ENCODE measurements at places on chromosomes 12 and 14.

GRCh38 chr12:19440019-19440858 is 947 bp downstream of the AEBP2 start:
- DNase-seq: peak; percentile 38

DNA sequence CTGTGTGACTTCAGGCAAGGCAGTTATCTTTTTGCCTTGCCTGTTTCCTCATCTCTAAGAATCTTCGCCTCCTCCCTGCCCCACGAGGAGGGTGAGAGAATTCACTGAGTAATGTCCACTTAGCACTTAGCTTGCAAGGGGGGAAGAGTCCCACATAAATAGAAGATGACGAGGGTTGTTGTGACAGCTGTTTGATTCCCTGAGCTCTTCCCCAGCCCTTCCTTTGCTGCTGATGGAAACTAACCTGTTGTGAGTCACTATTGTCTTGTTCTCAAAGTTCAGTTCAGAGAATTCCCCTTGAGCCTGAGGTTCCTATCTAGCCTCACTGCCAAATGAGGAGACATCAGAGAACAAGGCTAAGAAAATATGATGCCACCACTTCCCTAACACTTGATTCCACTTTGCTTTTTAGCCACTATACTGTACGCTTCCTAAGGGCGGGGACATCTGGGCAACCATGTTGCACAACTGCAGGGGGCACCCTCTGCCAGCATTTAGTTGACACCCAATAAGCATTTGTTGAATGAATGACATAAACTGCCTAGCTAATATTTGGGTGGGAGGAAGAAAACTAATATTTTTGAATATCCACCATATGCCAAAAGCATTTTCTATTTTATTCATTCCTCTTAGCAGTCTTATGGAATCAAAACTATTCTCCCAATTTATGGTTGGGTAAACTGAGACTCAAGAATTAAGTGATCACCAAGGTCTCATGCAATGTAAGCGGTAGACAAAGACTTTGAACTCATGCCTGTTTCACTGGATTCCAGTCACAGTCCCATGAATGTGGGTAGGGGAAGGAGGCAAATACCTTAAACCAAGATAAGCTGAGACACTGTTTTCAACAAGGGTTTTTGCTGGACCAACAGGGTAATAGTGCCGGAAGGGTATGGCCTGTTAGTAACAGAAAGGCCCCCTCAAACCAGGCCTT is 77.6 kb downstream of the ZFP36L1 start:
- peak; percentile 77 for DNase-seq

GRCh38 chr14:77062261-77062660 is 33.8 kb upstream of the IRF2BPL start:
- no peak for DNase-seq

DNA sequence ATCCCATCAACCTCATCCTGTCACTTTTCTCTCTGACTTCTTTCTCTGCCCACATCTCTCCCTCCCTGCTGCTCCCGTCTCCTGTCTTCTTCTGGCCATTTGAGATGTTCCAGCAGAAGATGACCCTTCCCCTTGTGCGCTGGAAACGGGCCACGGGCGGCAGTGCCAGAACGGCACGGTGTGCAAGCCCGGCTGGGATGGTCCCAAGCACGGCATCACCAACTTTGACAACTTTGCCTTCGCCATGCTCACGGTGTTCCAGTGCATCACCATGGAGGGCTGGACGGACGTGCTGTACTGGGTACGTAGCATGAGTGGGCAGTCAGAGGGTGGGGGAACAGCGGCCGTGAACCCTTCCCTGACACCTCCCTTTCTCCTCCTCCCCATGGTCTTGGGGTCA is 301.7 kb upstream of the FKBP4 start:
- DNase-seq: no peak

DNA sequence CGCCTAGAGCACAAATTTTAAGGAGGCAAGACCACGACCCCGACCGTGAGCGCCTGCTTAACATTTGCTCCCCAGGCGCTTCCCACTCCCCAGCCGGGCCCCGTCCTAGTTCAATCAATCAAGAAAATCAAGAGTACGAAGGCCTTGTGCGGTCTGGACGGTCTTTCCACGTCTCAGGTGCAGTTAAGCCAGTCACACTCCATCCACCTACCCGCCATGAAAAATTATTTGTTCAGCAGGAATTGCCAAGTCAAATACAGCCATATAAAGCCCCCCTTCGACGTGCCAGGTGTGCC is 603 bp upstream of the LRR1 start:
- DNase-seq: no peak

- peak; percentile 54 for DNase-seq
Measured at GRCh38 chr14:70317969-70318634, 41.4 kb downstream of the COX16 start.

DNA sequence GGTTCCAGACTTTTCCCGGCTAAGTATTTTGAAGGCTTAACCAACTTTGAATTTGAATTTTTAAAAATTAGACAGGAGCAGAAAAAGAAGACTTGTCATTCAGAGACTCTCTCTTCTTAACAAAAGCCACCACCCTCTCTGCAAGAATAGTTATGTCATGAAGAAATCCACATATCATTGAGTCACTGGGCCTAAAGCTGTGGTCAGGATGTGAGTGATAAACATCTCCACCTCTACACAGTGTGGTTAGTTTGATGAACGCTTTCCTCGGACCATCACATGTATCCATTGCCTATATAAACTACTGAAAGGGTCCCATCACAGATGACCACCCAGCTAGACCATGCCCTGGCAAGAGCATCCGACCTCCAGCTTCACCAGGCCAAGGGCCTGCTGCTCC is 226.1 kb downstream of the KSR2 start:
- DNase-seq: no peak

DNA sequence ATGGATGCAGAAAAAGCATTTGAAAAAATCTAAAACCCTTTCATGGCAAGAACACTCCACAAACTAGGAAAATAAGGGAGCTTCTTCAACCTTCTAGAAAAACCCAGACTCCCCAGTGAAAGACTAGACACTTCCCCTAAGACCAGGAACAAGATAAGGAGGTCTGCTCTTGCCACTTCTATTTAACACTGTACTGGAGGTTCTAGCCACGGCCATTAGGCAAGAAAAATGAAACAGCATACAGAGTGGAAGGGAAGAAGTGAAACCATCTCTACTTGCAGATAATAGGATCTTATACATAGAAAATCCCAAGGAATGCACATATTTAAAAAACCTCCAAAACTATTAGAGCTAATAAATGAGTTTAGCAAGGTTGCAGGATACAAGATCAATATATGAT is 42.3 kb downstream of the CHGA start:
- DNase-seq: no peak

- DNase-seq: peak; percentile 88
Measured at GRCh38 chr14:50085570-50086320, 30.6 kb downstream of the VCPKMT start.

GRCh38 chr12:33222357-33222756 is 217.3 kb downstream of the SYT10 start:
- DNase-seq: no peak

- no peak for DNase-seq
Measured at GRCh38 chr12:48180424-48180823, 3.0 kb upstream of the CCDC184 start.

GRCh38 chr12:106297681-106298080 is 4.9 kb upstream of the TCP11L2 start:
- DNase-seq: no peak

GRCh38 chr14:24416254-24416931 is 13.1 kb downstream of the CBLN3 start:
- DNase-seq: no peak

- no peak for DNase-seq
Measured at GRCh38 chr14:92480856-92481255, 32.7 kb upstream of the RIN3 start.

- DNase-seq: peak; percentile 51
Measured at GRCh38 chr12:101414533-101415119, 7.1 kb upstream of the ARL1 start.

GRCh38 chr14:97798176-97798575 is 1001.0 kb downstream of the VRK1 start:
- no peak for DNase-seq

GRCh38 chr12:57772429-57773322 is at the start of gene EEF1AKMT3:
Gene EEF1AKMT3, plus strand, starts transcription at chr12:57772614. Its CDS starts 111 bp downstream, at chr12:57772725.
- DNase-seq: no peak

DNA sequence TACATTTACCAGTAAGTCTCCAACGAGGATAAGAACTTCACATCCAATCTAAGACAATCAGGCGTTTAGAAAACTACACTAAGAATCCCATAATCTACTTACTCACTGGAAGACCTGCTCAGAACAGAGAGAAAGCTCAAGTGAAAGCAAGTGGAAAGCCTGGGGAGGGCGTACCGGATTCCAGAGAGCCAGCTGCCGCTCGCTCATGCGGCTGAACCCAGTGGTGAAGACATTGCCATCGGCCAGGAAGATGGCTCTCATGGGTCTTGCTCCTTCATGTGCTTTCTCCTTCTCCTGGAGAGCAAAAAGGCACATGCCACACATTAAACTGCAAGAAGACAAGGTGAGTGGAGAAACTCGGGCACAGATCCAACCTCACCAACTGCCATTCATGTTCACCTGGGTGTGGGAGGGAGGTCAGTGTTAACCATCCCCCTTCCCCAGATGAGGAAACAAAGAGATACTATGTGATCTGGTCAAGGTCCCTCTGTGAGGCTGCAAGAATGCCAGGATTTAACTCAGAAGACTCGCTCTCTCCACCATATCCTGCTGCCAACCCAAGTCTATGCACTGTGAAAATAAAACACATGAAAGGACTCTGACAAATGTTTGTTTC is 23.5 kb upstream of the SELPLG start:
- no peak for DNase-seq

DNA sequence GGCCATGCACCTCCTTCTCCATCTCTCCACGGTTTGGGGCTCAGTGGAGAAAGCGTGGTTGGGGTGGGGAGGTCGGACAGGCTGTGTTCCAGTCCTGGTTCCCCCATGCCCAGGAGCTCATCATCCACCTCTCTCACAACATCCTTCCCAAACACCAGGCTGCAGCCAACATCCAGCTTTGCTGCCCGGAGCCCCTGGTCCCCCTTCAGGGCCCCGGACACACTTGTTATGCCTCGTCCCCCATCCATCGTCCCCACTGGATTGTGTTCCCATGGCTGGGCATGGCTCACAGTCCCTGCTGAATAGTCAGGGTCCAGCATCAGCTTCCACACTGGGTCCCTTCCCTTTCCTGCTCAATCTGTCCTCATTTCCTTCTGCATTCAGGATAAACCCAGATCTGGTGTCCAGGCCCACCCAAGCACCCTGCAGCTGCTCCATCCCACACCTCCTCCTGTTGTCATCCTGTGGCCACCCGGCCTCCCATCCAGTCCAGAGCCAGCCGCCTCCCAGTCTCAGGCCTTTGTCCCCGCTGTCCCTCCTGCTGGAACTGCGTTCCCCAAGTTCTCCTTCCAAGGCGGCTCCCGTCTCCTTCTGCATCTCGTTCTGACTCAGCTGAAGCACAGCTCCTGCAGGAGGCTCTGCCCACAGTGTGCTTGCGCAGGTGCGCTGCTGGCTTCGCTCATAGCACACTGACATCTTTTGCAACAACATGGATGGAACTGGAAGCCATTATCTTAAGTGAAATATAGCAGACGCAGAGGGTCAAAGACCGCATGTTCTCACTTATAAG is 211.4 kb upstream of the RTL1 start:
- no peak for DNase-seq

DNA sequence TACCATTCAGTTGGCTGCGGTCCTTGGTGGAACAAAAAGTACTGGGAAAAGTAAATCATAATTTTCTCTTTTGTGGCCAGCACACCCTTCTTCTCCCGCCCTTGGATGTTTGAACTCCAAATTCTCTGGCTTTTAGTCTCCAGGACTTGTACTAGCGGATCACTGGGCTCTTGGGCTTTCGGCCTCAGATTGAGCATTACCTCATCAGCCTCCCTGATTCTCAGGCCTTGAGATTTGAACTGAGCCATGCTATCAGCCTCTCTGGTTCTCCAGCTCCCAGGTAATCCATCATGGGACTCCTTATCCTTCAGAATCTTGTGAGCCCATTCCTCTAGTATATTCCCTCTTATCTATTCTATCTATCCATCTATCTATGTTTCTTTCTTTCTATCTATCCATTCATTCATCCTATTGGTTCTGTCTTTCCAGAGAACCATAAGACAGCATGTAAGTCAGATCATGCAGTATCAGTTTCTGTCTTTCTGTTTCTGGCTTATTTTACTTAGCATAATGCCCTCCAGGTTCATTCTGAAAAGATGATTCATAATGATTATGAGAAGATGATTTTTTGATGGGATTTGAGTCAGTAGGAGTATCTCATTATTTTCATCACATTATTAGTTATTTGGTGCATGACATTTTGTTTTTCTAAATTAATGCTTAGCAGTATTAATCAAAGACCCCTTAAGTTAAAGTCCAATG is 814.9 kb downstream of the LRFN5 start:
- no peak for DNase-seq

DNA sequence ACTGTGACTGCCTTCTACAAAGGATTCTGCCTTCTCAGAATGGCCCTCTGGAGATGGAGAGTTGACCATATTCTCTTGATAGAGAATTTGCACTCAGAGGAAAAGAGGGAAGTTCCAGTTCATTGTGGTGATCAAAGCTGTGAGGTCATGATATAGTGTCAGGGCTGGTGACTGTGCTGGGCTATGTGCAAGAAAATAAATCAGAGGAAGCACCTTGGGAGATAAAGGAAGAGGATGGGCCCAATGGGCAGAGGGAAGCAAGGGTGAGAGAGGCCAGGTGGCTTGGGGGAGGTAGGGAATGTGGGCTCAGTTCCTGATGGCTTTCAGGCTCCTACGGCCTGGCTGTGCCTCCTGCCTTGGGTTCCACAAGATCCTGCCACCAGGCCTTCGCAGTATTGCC is 145.8 kb downstream of the SLC8A3 start:
- no peak for DNase-seq

- DNase-seq: no peak
Measured at GRCh38 chr14:96851694-96852381, 54.7 kb downstream of the VRK1 start.

DNA sequence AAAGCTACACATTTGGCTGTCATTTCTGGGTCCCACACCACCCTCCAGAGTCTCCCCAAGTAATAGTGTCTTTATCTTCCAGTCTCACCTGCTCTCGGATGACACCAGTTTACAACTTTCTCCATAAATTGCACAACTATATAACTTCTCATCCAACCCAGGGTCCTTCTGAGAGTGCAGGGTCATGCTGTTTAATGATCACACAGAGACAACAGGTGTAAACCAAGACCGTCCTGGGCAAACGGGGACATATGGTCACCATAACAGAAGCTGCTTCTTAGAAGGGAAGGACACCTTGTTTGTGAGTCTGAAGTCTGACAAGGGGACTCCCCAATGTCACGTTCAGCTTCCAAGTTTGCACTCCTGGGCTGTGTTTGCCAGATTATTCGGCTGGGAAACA is 74.3 kb downstream of the MAP1LC3B2 start:
- no peak for DNase-seq

GRCh38 chr14:42319996-42320395 is 713.3 kb downstream of the LRFN5 start:
- DNase-seq: no peak

Data from HT1080 (cell line).